ENCODE measurements at places on chromosomes 1 and 21.

GRCh38 chr1:50357186-50357585 is 66.1 kb downstream of the DMRTA2 start:
- DNase-seq = no peak

GRCh38 chr1:8666389-8667167 is 150.9 kb downstream of the RERE start:
- peak; percentile 23 for DNase-seq

GRCh38 chr1:167229719-167230385 is 9.2 kb downstream of the POU2F1 start:
- no peak for DNase-seq

DNA sequence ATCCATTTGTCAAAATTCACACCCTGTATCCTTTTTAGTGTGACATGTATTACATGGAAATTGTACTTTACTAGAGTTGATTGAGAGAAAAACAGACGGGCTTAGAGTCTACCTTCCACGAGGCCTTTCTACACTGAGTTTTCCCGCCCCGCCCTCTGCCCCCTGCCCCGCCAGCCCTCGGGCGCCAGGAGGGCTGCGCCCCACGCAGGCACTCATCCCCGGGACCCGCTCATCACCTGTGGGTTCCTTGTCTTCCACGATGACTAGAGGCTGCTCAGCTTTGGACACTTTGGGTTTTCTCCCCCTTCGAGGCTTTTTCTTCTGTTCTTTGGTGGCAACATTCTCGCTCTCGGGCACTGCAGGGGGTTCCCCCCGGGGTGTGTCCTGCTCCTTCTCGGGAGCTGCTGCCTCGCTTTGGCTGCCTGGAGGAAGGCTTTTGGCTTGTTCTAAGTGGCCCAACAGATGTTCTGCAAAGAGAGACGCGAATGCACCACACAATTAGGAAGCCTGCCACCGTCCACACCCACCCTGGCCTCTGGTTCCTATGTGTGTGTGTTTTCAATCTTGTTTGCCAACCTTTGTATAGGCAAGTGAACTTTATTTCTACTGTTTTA is 39.6 kb downstream of the PRDM15 start:
- DNase-seq = no peak

DNA sequence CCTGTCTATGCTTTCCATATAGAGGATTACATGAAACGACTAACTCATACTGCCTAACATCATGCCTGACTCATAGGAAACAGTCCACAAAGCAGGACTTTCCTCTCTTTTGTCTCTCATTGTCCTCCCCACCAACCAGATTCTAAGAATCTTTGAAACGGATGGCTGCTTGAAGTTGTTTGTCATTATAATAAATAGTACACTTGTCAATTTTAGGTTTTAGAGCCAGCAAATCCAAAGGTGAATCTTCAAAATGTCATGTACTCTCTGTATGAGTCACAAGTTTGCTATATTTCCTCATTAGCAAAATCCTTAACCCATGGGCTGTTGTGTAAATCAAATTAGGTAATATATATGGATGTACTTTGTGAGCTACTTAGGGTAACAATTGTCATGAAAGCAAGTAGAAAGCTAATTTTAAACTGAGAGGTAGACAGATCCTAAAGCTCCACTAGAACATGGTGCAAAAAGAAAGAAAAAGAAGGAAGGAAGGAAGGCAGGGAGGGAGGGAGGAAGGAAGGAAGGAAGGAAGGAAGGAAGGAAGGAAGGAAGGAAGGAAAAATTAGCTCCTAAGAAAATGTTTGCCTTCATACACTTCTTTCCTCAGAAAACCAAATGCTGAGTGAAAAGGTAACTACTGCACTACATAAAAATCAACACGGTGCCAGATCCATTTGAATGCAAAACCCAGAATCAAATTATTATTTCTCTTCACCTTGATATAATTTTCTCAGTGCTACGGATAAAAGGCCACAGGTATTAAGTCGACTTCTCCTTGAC is 129.5 kb upstream of the PRMT6 start:
- no peak for DNase-seq

DNA sequence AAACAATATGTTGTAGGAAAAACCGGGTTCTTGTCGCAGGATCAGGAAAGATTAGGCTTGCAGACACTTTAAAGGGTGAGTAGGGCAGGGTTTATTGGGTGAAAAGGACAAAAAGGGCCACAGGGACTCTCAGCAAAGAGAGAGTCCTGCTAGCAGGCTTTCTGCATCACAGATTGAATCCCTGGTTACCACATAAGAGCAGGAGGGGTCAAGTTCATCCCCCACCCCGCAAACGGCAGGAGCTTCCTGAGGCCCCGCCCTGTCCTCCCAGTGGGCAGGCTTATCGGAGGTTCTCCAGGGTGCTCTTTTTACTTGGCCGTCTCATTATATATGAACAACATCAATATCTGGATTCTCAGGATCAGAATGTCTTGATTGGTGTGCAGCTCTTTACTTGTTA is 47.7 kb downstream of the SYCP1 start:
- no peak for DNase-seq

DNA sequence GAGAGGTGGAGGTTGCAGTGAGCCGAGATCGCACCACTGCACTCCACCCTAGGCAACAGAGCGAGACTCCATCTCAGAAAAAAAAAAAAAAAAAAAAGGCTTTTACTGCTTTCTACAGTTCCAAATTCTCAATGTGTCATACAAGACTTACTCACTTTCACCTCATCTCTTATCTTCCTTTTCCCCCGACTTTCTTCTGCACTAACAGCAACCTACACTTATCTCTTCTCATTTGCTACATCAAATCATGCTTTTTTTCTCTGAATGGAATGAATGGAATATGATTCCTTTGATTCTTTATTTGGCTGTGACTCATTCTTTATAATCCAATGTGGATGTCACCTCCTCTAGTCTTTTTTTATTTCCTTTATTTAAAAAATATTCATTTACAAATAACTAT is 168.4 kb upstream of the DMRTA2 start:
- DNase-seq = no peak

DNA sequence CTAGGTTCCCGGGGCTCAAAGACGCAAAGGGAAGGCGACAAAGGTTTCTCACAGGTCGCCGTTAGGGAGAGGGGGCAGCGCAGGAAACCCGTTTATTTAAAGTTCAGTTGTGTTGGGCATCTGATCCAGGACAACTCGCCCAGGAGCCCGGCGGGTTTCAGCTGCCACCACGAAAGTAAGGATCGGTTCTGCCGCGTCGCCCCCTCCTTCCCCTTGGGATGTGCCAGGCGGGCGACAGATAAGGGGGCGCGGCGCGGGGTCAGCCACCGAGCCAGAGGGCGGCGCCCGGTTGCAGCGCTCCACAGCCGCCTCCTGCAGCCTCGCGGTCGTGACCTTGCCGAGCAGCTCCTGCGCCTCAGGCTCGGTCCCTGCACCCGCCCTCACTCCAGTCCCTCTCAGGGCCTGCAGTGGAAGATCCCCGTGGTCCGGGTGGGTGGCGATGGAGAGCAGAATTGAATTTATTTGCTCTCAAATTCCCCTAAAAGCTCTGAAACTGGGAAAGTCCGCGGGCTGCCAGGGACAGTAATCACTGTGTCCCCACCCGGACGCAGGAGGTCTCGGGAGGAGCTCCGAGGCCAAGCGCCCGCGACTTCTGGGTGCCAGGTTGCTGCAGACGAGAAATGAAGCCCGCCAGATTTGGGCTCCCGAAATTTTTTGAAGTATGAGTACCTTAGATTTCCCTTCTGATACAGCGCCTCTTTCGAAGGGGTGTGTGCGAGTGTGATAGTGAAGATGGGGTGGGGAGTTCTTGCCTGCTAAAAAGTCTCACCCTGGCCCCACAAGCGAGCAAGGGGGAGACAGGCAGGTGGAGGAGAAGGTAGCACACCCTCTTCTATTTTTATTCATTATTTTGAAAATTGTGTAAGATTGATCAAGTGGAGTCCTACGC is 28.4 kb upstream of the NFIA start:
- no peak for DNase-seq

DNA sequence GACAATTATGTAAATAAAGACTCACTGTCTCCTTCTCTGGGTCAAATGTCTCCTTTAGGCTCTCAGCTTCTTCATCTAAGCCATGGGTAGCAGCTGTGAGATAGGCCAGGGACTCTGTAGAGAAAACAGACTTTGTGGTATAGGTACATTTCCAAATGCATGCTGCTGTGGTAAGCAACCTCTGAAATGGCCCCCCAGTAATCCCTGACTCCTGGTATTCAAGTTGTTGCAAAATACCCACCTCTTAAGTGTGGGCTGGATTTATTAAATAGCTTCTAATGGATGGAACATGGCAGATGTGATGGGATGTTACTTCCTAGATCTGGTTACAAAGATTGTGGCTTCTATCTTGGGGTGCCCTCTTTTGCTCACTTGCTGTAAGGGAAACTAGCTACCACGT is 11.1 kb upstream of the PEX19 start:
- DNase-seq = no peak

GRCh38 chr1:24438423-24438901 is 22.9 kb downstream of the NIPAL3 start:
- DNase-seq = no peak

DNA sequence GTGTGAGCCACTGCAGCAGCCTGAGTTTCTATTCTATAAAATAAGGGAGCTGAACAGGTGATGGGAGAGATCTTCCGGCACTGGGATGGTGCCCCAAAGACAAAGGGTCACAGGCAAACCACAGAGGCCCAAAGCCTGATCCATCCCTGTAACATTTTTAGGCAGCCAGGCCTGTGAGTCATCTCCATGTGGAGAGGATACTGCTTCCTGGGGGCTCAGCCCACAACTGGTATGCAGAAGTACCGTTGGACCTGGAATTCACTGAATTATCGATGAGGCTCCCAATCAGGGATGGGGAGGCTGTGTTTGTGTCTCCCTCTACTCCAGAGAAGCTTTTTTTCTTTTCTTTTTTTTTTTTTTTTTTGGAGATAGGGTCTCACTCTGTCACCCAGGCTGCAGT is 48.8 kb upstream of the WASF2 start:
- no peak for DNase-seq

DNA sequence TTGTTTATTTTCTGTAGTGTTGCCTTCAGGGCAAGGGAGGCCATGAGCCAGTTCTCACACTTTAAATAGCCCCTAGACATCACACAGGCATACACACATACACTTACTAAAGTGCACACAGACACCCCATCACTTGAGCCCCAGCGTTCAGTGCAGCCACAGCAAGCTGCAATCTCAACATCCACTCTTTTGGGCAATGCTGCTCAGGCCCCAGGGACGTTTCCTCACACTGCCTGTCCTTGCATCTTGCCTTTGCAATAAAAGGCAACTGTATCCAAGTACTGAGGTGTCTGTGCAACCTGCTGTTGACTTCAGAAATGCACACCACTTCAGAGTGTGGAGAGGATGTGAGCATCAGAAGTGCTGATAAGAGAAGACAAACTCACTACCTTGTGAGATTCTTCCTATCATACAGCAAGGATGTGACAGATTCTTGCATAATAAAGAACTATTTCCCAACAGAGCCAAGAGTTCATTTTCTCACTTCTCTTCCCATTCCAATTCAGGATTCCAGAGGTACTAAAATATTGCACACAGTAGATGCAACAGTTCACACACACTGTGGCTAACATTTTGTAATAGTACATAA is 36.2 kb downstream of the IRF2BP2 start:
- DNase-seq = no peak

DNA sequence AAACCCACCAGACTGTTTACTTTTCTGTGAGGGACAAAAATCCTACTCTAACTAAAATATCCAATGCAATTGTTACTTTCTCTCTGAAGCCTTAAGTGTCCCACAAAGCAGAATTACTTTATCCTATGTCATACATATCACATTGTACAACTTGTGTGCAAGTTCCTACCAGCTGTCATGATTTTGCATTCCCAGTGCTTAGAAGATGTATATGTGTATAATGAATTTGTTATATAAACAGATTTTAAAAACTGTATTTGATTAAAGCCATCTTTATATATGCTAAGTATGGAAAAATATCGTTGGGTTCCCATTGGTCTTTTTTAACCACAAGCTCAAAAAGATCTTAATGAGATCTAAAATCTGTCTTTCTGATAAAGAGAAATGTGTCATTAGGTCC is 57.0 kb downstream of the DPH5 start:
- DNase-seq = no peak

GRCh38 chr1:159274631-159275030 is 27.5 kb upstream of the FCER1A start:
- no peak for DNase-seq

GRCh38 chr1:86953167-86953566 is 38.7 kb downstream of the HS2ST1 start:
- no peak for DNase-seq

DNA sequence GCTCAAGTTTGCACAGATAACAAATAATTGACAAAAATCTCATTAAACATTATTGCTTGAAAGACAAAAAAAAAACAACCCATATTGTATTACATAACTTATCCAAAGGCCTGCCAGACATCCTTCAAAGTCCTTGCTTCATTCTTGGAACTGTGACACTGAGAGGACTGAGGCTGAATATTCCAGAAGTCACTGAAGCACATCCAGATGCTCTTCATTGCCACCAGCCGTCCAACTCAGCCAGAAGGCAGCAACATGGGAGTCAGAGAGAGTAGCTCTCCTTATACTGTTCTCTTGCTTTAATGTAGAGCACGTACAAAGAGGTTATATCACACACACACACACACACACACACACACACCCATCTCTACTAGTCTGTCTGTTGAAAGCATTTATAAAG is 755.0 kb downstream of the LTN1 start:
- DNase-seq = no peak

GRCh38 chr1:42933060-42933586 is 25.5 kb downstream of the SLC2A1 start:
- DNase-seq = no peak

DNA sequence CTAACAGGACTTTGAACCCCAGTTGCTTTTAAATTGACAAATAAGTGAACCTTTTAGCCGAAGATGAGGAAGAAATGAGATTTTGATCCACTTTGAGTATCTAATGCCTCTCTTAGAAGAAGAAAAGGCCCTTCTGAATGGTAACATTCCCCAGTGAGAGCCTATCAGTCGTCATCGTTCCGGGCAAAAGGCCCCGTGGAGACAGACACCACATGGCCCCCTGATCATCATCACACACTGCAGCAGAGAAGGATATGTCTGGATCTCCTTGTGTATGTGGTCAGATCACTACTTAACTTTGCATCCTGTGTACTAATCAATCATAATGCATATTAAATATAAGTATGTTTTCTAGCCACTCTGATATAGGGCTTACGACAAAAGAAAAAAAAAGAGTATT is 87.3 kb upstream of the SMYD2 start:
- no peak for DNase-seq

Data from NCI-H1092 treated with DMSO at 0.1 percent for 48 hours (cell line).